NT2/D1 (cell line): ENCODE measurements at places on chromosomes 2 and 18.

DNA sequence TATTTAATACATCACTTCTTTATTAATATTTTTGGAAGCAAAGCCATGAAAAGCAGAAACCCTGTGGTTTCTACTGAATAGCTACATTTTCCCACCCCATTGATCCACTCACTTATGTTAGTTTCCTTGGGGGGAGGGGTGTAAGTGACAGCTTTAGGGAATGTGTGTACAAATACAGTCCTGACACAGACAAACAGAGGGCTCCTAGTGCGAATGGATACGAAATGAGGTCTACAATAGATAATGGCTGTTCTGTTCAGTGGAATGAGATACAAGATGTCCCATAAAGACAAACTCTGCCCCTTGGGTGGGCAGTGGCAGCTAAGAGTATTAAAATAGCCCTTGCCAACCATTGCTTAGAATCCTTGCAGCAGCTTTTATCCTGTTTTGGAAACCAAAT lies 312.9 kb downstream of the NCKAP5 start:
- no peak for DNase-seq

- no peak for DNase-seq
Measured at GRCh38 chr2:237433920-237434676, 20.1 kb upstream of the COL6A3 start.

- no peak for DNase-seq
Measured at GRCh38 chr2:195495966-195496365, 161.1 kb upstream of the SLC39A10 start.

GRCh38 chr2:59790186-59791003 lies 763.1 kb downstream of the BCL11A start:
- no peak for DNase-seq

DNA sequence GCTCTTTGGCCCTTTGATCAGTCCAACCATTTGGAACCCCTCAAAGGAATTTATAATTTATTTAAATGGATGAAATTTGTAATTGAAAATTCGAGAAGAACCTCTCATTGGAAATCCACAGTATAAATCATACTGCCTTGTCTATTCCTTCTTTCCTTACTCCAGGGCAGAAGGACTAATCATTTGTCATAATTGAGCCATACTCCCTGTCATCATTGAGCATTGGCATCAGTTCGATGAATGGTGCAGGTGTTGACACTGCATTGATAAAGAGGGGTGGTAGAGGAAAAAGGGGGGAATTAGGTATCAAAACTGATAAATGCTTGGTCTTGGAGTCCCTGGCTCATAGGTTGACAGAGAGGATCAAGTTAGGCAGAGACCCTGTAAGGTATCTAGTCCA lies 2.0 kb downstream of the VSNL1 start:
- DNase-seq: no peak

DNA sequence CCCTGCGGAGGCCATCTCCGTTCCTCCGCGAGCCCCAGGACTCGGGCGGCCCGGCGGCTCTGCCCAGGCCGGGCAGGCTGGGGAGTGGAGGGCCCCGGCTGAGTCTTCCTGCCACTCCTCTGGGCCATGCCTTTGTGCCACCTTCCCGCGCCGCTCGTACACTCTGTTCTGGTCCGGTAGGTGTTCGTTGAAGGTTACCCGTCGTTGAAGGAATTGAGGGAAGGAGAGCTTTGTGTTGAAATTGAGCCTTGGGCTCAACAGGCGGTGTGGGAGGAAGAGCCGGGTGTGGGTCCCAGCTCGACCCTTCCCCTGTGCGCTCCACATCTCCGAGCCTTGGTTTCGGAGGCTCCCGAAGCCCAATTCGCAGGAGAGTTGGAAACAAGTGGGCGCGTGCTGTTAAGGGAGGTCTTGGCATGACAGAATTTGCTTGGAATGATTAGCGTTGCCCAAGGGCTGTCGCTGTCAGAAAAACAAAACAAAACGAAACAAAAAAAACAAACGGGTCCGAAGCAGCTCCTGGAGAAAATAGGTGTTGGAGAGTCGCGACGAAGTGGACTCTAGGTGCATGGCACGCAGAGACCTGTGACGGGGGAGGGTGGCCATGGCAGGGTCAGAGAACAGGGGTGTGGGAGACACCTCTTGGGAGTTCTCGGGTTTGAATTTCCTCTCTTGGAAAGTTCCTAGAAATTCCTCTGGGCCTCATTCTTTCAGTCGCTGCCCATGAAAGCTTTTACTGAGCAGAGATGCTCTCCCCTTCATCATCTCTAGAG lies 1.2 kb upstream of the MZT2A start:
- no peak for DNase-seq

DNA sequence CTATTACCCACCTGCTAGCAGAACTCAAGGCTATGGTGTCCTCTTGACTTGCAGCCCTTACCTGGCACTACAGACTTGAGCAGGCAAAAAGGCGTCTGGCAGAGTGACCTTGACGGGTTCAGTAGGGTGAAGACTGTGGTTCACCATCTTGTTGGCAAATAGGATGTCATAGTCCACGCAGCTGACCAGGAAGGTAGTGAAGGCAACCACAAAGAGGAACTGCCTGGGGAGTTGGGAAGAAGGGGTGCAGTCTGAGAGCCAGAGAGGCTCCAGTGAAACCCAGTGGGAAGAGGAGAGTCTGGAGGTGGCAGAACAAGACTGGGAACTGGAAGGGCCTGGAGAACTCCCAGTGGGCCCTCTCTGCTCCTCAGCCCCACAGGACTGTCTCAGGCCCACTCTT lies 4.1 kb downstream of the ATG9A start:
- DNase-seq: no peak

GRCh38 chr2:109597283-109597682 lies 16.5 kb downstream of the SEPTIN10 start:
- DNase-seq: no peak

GRCh38 chr2:177549171-177549570 lies 156.6 kb downstream of the AGPS start:
- no peak for DNase-seq

- DNase-seq: no peak
Measured at GRCh38 chr18:31578126-31578525, 13.6 kb upstream of the TTR start.

- DNase-seq: no peak
Measured at GRCh38 chr2:44166096-44166495, 2.6 kb upstream of the PPM1B start.

DNA sequence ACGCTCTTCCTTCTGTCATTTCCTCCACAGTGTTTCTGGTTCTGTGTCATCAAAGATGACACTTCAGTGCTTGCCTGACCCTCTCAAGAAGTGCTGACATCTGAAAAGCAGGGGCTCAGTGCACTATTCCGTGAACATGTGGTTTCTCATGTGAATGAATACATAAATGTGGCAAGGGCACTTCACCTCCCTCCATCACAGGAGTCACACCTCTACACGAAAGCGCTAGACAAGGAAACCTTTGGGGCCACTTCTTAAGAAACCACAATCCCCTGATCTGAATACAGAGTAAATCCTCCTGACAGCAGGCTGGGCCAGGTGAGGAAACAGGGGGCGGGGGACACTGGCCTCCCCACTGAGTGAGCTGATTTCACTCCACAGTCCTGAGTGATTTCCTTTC lies 145.8 kb upstream of the ACAA2 start:
- DNase-seq: no peak
